NCI-H187 treated with DMSO at 0.1 percent for 48 hours (cell line): ENCODE measurements at places on chromosomes 12 and 14.

GRCh38 chr12:66548338-66549049 is 130.4 kb downstream of the GRIP1 start:
- no peak for DNase-seq

DNA sequence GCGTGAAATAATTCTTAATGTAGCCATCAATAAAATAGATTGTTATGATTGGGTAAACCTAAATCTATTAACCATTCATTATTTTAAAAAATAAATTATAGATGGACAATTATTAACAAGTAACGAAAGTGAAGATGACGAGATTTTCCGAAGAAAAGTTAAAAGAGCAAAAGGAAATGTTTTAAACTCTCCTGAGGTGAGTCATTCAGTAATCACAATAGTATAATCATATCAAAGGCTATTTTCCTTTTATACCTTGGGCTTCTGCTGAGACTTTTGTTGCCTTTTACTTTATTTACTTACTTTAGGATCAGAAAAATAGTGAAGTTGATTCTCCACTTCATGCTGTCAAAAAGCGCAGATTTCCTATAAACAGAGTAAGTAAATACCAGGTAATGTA is 45.6 kb downstream of the FANCM start:
- DNase-seq: no peak

DNA sequence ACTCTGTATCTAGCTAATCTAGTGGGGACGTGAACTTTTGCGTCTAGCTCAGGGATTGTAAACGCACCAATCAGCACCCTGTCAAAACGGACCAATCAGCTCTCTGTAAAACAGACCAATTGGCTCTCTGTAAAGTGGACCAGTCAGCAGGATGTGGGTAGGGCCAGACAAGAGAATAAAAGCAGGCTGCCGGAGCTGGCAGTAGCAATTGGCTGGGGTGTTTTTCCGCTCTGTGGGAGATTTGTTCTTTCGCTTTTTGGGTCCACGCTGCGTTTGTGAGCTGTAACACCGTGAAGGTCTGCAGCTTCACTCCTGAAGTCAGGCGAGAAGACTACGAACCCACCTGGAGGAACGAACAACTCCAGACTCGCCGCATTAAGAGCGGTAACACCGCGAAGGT is 76.5 kb downstream of the SPRING1 start:
- no peak for DNase-seq

- no peak for DNase-seq
These were observed 72.9 kb upstream of the ELK3 start for GRCh38 chr12:96121271-96121711.

GRCh38 chr12:26452511-26452910 is 257.1 kb downstream of the SSPN start:
- DNase-seq: no peak

GRCh38 chr12:92546635-92547348 is 156.0 kb upstream of the PLEKHG7 start:
- DNase-seq: no peak

DNA sequence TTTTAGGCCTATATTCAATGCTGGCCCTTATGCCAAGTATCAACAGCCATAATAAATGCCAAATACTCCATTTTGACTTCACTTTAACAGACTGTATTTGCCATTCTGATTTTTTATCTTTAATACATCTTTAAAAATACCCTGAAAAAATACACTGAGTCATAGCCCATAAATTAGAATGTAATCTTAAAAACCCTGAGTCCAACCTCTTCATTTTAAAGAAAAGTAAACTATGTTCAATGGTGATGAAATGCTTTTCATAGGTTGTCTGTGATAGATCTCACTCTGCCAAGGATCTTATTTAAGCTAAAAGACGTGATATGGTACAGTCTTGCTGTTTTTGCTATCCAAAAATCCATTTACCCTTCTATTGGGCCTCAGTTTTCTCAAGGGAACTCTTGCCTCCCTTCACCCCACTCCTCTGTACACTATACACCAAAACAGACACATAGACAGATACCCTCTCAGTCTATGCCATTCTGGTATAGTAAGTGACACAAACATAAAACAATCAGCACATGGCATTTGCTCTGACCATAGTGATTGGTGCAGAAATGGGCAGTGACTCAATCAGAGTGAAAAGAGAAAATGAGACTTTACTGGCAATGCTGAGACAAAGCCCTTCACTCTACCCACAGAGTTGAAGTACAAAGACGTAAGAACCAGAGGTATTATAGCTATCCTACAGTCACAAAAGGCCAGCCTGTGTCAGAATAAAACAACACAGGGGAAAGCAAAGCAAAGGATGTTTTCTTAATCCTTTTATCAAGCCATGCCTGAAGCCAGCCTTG is 49.1 kb downstream of the BTG1 start:
- no peak for DNase-seq

DNA sequence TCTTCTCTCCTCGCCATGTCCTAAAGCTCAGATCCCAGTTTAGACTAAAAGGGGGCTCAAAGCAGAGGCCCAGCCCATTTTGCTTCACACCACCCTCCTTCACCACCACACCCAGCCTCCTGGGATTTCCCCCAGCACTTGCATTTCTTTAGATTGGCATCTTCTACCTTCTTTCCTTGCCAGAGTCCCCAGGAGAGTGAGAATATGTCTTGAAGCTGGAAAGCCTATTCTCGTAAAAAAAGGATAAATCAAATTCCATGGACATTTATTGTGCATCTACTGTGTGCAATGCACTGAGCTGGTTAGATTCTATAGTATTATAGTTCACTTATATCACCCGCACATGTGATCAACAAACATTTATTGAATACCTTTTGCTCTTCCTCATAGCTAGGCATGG is 10.2 kb downstream of the FBXW8 start:
- DNase-seq: no peak

DNA sequence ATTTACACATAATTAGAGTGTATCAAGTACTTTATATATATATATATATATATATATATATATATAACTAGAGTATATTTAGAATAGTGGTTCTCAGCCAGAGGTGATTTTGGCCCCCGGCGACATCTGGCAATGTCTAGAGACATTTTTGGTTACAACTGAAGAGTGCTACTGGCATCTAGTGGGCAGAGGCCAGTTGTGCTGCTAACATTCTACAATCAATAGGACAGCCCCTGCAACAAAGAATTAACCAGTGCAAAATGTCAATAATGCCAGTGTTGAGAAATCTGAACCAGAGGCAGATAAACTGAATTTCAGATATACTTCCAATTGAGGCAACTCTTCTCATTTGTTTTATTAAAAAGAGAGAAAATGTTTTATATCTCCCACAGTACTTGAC is 8.9 kb downstream of the GTF2A1 start:
- no peak for DNase-seq

GRCh38 chr14:49315570-49315969 is 270.6 kb downstream of the RPS29 start:
- DNase-seq: no peak

DNA sequence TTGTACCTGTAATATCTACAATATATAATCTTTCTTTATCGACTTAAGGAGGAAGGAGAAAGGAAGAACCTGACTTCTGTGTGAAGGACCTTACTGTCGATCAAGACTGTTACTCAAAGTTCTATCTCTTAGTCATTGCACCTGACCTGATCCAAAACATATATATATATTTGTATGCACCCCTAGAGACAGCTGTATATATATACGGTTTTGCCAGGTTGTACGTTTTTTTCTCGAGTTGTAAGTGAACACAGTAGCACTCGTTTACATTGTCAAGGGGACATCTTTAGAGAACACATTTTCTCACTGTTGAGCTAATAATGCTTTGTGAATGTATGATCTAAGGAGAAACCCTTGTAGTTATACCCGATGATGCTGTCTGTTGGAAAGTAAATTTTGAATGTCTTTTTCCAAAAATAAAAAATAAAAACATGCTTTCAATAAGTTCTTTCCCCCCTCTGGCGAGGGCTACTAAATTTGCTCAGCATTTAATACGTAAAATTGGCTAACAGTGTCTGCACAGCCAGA is 536 bp upstream of the SLC35E3 start:
- DNase-seq: no peak

DNA sequence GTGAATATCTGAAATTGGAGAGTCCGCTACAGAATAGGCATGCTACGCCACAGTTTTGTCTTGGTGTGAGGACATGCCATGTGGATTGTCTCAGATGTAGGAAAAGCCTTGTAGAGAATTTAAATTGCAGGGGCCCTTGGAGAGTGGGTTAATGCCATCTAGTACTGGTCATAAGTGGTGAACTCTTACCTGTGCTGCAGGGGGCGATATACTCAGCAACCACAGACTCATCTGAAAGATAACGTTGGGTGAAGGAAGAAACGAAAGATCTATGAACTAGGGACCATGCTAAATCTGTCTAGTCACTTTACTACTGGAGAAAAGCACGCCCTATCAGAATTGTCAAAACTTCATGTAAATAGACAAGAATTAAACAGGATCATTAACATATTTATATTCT is 33.7 kb upstream of the A2M start:
- DNase-seq: no peak

DNA sequence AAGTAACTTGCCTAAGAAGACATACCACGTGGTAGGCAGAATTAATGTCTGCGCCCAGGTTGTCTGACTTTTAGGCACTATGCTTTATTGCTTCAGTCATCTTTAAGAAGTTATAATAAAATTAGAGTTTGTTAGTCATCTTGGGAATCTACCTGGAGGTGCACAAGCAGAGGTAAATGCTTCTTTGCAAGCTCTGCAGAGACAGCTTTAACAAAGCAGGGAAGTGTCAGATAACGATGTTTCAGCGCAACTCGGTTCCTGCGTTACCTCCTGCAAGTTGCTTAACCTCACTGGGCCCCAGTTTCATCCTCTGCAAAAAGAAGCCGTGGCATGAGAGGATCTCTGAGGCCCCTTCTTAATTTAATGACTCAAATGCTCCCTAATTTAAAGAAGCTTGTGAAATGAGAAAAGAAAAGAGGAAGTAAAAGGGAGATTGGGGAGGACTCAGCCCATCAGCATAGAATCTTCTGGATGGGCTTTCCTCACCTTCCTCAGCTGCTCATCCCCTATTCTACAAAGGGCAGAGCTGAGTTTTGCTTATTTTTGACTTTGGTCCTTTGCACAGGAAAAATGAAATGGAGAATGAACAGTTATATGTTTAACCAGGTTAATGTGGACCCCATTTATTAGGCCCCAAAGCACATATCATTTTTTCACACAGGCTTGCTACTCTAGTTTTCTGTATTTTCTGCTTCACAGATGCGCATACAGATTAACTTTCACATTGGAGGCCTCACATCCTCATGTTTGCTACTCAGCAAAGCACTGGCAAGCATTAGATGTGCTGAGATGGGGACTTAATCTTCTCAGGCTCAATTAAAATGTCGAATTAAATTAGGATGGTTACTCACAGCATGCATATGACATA is 5.1 kb downstream of the ARHGDIB start:
- DNase-seq: no peak

- DNase-seq: no peak
These were observed 236.9 kb upstream of the SFSWAP start for GRCh38 chr12:131473741-131474709.

DNA sequence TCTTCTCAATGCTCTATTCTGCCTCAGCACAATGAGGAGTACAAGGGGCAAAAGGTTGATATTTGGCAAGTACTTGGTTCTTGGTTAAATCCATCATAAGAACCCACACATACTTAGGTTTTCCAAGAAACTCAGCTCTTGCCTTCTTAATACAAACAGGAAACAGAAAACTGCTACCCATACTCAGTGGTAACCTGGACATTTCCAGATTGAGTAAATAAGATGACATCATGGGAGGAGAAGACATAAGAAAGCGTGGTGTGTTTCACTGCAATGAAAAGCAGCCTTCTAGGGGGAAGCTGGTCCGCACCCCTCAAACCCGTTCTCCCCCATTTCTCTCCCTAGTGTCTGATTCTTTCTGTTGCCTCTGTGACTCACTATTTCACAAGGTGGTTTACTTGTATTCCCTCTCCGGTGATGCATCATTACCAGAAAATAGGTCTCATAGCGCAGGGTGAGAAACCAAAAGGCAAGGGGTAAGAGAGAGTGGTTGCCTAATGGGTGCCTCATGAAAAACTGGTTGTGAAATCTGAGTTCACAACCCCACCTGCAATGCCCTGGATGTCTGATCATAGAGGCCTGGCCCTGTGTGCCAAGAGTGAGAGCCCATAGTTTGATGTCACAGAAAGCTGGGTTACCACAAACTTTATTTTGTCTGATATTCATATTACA is 326.5 kb upstream of the TBX3 start:
- no peak for DNase-seq

GRCh38 chr12:102322254-102322653 is 124.6 kb upstream of the PMCH start:
- DNase-seq: no peak

DNA sequence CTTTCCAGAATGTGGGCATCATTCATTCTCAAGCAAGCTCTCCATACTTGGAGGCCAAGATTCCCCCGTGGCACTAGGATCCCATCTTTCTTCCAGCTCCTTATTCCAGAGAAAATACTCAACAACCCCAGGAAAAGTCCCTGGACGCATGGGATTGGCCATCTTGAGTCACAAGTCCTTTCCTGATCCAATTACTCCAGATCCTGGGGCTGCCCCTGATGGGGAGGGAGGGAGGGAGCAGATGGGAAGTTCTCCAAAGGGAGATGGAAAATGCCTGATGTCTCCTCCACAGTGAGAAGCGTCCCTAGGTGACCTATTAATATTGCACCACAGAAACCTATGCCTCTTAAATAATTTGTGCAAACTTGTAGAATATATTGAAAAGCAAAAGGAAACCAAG is 12.4 kb upstream of the KCNK13 start:
- DNase-seq: no peak

DNA sequence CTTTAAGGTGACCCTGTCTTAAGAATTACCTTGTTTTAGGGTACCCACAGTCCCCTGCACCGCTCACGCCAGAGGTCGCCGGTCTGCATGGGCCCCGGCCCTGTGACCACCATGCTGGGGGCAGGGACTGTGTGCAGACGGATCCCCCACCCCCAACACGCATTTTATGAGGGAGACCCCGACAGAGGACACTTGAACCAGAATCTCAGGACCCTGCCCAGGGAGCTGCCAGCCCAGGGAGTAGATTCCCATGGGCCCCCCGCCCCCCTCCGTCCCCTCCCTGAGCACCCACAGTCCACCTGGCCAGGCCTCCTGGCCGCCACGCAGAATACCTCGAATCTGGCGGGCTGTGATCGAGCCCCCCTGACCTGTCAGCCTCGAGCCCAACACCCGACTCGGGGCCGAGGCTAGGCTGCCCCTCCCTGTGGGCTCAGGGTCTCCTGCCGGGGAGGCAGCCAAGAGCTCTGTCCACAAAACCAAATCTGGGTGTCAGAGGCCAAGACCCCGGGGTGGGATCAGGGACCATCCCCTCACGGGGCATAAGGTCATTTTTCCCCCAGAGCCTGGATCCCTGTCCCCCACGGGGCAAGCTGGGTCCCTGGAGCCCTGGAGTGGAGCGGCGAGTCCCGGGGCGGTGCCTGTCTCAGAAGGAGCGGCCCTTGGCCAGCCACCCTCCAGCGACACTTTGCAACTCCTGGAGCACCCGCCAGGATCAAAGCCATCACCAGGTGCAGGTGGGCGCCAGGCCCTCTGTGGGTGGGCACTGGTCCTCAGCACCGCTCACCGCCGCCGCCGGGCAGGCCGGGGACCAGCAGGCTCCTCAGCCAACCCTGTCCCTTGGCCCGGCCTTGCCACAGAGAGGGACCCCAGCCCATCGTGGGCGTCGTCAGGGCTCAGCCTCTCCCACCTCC is 155.8 kb upstream of the PKP2 start:
- no peak for DNase-seq

GRCh38 chr12:3099146-3099545 is 22.0 kb downstream of the TSPAN9 start:
- no peak for DNase-seq

GRCh38 chr12:85280165-85280983 is at the start of gene ALX1:
TSS of gene ALX1 (plus strand) at chr12:85280220. CDS start at chr12:85280262, 42 bp downstream.
- peak; percentile 2 for DNase-seq

- DNase-seq: no peak
These were observed 203.1 kb downstream of the SLC2A13 start for GRCh38 chr12:39902821-39903220.

GRCh38 chr12:72889791-72890190 is 617.6 kb downstream of the TRHDE start:
- no peak for DNase-seq
